Posterior vena cava (tissue), 2 donors: ENCODE measurements at places on chromosomes 11 and 22. TPM values are rescaled to one million over a fixed set of nuclear protein-coding genes. Genes with fewer than 3 reads are reported as not detected.

The GNG3 gene
- total RNA-seq: not detected

The DTX4 gene
- 1.9 TPM for total RNA-seq

DNA sequence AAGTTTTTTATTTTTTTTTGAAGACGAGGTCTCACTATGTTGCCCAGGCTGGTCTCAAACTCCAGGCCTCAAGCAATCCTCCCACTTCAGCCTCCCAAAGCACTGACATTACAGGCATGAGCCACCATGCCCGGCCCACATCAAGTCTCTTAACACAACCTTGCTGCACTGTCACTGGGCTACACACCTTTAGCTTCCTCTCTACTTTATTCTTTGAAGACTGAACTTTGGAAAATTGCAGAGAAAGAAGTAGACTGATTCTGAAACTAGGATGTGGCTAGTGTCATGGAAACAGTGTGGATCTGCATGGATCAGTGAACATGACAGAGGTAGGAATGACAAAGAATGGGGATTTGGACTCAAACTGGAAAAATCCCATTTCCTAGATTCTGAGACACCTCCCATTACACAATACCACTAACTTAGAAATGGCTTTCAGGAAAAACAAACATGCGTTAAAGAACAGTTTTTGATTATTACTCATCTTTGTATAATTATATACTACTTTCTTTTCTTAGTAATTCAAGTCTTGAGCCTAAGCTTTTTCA lies 99.6 kb upstream of the SPON1 start:
- DNase-seq: no peak

DNA sequence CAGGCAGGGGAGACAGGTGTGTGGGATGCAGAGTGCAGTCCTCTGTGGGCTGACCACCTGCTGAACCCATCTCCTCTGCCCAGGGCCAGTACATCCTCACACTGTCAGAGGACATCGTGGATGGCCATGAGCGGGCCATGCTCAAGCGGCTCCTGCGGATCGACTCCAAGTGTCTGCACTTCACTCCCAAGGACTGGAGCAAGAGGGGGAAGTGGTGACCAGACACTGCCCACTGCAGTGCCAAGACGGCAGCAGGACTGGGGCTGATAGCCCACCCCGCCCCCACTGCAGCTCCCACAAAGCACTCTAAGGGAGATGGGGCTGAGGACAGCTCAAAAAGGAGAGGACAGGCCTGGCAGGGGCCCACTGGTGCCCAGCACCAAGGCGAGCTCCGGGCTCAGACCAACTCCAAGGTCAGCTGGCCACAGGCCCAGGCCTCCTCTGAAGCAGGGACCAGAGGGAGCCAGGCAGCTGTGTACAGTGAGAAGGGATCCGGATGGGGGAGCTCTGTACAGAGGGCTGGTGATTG lies 1.6 kb downstream of the RNASEH2C start:
- DNase-seq: no peak

GRCh38 chr11:47337229-47337924 lies 15.1 kb downstream of the MYBPC3 start:
- DNase-seq: no peak

- DNase-seq: no peak
Measured at GRCh38 chr11:132114743-132115142, 744.3 kb downstream of the NTM start.

DNA sequence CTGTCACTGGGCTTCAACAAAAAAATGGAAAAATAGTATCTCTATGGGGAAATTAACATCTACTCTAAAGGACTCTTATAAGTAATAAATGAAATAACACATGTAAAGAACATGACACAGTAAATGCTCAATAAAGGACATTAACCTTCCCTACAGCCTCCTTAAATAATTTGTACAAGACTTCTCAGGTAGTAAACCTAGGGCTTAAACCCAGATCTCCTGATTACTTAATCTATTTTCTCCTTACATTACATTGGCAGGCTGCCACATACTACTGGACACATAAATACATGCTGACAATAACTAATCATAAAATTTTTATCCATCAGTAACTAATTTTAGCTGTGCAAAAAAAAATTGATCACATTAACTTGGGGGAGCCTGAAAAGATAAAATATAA lies 4.9 kb downstream of the AMBRA1 start:
- DNase-seq: no peak

GRCh38 chr11:128711890-128712289 lies 18.0 kb downstream of the FLI1 start:
- DNase-seq: no peak

DNA sequence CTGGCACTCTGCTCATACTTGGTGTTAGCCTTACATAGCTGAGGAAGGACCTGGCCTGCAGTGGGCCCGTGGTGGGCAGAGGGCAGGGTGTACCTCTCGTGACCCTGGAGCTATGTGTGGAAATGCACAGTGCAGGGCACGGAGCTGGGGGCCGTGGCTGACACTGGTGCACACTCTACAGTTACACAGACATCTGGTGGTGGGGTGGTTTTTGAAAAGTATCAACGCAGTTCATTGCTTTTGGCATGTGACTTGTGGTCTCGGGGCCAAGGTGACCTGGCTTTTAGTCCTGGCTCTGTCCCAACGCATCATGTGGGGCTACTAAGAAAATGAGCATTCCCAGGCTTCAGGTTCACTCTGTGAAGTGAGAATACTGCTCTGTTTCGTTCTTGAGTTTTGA lies 553.6 kb downstream of the NTM start:
- no peak for DNase-seq

DNA sequence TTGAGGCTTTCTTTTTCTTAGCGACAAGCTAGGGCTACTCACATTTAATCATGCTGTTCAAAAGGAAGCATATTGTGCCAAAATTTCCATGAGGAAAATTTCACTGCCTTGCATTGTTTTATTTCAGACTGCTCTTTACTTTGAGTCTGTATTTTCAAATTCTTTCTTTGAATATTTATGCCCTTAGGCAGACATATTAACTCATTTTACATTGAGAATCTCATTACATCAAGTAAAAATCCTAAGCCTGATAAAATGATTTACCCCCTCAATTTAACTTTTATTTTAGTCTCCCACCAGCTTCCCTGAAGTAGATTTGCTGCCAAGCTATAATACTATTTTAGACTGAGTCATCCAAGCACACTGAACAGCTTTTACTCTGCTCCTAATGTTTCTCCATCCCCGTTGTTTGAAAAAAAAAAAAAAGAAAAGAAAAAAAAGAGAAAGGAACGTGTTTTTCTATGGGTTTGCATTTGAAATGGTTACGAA lies 189.3 kb upstream of the MTMR2 start:
- no peak for DNase-seq

GRCh38 chr11:35223371-35223796 lies 84.4 kb downstream of the CD44 start:
- no peak for DNase-seq

GRCh38 chr11:68601147-68601546 lies 83.2 kb upstream of the GAL start:
- DNase-seq: no peak

DNA sequence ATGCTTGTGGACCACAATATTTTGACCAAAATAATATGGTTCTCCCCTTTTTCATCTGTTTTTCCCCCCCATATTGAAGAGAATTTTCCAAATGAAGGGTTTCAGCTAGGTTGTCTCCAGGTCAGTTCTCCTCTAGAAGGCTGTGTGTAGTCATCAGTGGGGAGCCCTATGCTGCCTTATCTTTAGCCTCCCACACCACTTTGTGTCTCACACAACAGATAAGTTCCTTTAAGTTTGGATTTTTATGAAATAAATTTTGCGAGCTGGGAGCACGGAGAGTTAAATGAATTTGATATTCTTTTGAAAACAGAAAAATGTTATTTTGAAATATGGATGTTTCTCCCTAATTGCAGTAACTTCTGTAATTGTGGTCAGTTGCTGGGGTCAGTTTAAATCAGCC lies 28.9 kb downstream of the PAX6 start:
- no peak for DNase-seq

GRCh38 chr22:35380013-35380412 lies 883 bp upstream of the HMOX1 start:
- no peak for DNase-seq

GRCh38 chr11:12377824-12378593 lies 638 bp downstream of the PARVA start:
- peak; percentile 94 for DNase-seq

DNA sequence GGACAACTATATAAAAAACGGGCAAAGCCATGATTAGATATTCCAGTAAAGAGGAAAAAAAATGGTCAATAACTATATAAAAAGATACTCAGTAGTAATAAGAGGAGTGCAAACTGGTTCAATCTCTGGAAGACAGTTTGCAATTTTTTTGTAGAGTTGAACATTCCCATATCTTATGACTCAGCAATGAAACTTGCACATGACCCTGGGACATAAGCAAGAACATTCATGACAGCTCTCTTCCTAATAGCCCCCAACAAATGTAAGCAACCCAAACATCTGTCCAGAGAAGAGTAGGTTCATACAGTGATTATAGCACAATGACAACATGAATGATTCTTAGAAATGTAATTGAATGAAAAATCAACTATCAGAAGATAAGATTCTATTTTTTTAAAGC lies 21.8 kb upstream of the CSF2RB start:
- no peak for DNase-seq

- DNase-seq: no peak
Measured at GRCh38 chr22:43796567-43796966, 15.5 kb downstream of the EFCAB6 start.

GRCh38 chr22:49633010-49633324 lies 194.7 kb downstream of the BRD1 start:
- DNase-seq: no peak

- no peak for DNase-seq
Measured at GRCh38 chr11:73401217-73401923, 25.2 kb downstream of the RELT start.

GRCh38 chr11:124978316-124978715 lies 24.3 kb downstream of the CCDC15 start:
- DNase-seq: no peak

- peak; percentile 72 for DNase-seq
Measured at GRCh38 chr11:2555891-2556290, 111.1 kb downstream of the KCNQ1 start.
